ENCODE measurements at places on chromosomes 3 and 15.

DNA sequence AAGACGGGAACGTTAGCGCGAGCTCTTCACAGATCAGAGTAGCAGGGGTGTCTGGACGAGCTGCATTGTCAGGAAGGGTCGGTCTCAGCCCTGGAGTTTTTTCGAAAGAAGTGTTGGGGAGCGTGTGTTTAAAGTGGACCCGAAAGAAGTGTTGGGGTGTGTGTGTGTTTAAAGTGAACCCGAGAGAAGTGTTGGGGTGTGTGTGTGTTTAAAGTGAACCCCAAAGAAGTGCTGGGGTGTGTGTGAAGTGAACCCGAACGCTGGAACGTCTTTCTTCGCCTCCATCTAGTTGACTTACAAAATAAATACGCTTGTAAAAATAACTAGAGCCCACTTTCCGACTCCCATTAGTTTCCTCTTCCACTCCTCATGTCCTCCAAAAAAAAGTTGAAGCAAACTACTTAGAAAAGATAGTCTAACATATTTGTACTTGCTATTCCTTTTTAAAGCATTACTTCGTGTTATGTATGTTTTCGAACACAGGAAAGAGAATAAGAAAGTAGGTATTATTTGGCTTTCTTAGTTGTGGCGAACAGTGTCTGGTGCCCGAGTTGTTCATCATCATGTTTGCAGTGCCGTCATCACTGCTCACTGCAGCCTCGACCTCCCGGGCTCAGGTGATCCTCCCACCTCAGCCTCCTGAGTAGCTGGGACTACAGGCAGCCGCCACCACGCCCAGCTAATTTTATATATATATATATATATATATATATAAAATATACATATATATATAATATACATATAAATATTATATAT is 1.0 kb downstream of the LRCH3 start:
- H3K4me3 ChIP-seq = peak overlapping the region; percentile 84
- H3K36me3 ChIP-seq = no peaks in the 10 kb centered on the region
- H3K4me1 ChIP-seq = peaks cover 10% of the 10 kb centered on the region
- peak overlapping the region; percentile 95 for H3K27ac ChIP-seq
- no peaks in the 10 kb centered on the region for H3K27me3 ChIP-seq

- H3K27me3 ChIP-seq = peaks cover 8% of the 10 kb centered on the region
- H3K36me3 ChIP-seq = no peaks in the 10 kb centered on the region
- no peak for DNase-seq
- H3K4me1 ChIP-seq = no peaks in the 10 kb centered on the region
- no peak overlapping the region for H3K27ac ChIP-seq
- no peak overlapping the region for H3K4me3 ChIP-seq
These were observed 164.5 kb downstream of the THSD4 start for GRCh38 chr15:71279757-71280141.

DNA sequence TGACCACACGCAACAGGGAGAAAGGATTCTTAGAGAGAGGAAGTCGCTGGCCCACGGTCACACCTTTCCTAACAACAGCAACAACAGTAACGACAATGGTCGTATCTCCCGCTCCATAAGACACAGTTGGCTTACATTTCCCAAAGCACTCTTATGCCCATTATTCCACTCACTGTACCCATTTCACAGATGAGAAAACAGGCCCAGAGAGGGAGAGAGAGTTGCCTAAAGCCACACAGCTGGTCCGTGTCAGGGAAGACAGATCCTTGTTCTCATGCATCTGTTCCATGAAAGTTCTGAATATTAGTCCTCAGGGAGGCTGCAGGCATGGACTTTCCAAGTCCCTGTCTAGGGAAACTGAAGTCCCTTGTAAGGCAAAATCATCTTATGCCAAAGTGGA is 42.0 kb upstream of the ATP2B2 start:
- no peak overlapping the region for H3K4me3 ChIP-seq
- H3K27me3 ChIP-seq = peaks cover 5% of the 10 kb centered on the region
- H3K4me1 ChIP-seq = no peaks in the 10 kb centered on the region
- no peak for DNase-seq
- H3K36me3 ChIP-seq = no peaks in the 10 kb centered on the region

GRCh38 chr3:112308151-112308911 is 14.3 kb upstream of the SLC9C1 start:
- DNase-seq = no peak
- no peak overlapping the region for H3K4me3 ChIP-seq
- H3K27ac ChIP-seq = no peak overlapping the region
- H3K27me3 ChIP-seq = no peaks in the 10 kb centered on the region
- no peaks in the 10 kb centered on the region for H3K4me1 ChIP-seq
- H3K36me3 ChIP-seq = no peaks in the 10 kb centered on the region

DNA sequence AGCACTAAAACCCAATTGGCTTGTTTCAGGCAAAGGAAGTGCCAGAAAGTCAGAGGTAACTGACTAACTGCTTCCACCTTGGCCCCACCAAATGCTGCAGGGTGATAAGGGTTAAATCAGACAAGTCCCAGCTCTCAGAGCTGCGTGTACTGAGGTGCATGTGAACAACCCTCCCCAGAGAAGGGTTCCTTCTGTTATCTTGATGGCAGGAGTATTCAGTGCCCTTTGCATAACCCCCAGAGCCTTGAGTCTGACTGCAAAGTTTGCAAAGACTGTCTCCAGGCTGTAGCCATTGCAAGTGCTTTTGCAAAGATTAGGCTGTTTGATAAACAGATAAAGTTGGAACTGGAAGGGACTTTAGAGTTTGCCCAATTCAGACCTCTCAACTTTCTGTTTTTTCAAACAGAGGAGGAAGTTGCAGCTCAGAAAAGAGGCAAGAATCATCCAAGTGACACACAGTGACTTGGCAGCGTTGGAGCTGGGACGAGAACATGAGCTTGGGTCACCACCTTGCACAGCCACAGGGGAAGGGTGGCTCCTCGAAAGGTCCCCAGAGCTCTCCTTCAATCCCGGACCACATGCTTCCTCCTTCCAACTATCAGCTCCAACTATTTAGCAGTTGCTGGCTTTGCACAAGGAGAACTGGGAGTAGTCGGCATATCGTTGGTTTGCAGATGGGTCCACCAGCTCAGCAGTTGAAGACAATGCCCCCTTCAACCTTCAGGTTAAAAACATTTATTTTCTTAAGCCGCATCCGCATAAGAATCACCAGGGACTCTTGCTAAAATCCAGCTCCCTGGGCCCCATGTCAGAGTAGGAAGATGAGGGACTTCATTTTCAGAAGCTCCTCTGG is 224.8 kb upstream of the HES1 start:
- peak; percentile 50 for DNase-seq
- H3K27ac ChIP-seq = peak overlapping the region; percentile 92
- peaks cover 55% of the 10 kb centered on the region for H3K4me1 ChIP-seq
- peak overlapping the region; percentile 18 for H3K4me3 ChIP-seq

- no peak for DNase-seq
- no peaks in the 10 kb centered on the region for H3K36me3 ChIP-seq
- no peaks in the 10 kb centered on the region for H3K4me1 ChIP-seq
- H3K27me3 ChIP-seq = 0 out of 3 replicates have a peak, but pooled peaks cover 3% of the 10 kb centered on the region
These were observed 4.7 kb downstream of the ZIC1 start for GRCh38 chr3:147413686-147414389.

DNA sequence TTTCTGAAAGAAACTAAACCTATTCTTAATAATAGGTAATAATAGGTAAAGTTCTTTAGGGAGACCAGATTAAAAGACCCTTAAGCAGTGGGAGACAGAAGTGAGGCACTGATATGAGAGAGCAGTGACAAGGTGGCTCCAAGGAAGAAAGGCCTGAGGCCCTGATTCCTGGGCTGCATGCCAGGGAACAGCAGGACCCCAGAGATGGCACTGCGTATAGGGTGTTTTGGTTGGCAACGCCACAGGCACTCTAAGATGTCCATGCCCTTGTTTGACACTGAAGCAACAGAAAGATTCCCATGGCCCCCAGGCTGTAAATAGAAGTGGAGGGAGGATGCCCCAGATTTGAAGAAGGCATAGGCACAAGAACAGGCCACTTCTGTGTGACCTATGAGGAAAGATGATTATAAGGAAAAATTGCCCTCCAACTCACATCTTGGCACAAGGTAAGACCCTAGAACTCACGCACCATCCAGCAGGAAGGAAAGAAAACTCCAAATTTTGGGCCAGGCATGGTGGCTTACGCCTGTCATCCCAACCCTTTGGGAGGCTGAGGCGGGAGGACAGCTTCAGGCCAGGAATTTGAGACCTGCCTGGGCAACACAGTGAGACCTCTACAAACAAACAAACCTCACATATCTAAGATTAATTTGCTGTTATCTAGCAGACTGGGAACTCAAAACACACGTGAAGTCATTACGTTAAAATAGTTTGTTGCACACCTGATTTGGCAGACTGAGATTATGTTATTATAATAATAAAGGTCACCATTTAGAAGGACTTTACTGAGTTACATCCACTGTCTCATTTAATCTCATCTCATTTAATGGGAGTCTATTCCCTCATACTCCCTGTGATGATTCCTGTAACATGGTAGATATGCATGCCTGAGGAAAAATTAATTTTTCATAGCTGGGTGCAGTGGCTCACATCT is 10.5 kb upstream of the BLM start:
- no peak overlapping the region for H3K27ac ChIP-seq
- peaks cover 3% of the 10 kb centered on the region for H3K4me1 ChIP-seq
- H3K27me3 ChIP-seq = no peaks in the 10 kb centered on the region

GRCh38 chr3:175805825-175806224 is 946.7 kb downstream of the NAALADL2 start:
- no peaks in the 10 kb centered on the region for H3K4me1 ChIP-seq
- H3K4me3 ChIP-seq = no peak overlapping the region
- no peak overlapping the region for H3K27ac ChIP-seq
- H3K27me3 ChIP-seq = no peaks in the 10 kb centered on the region
- H3K36me3 ChIP-seq = no peaks in the 10 kb centered on the region

- no peaks in the 10 kb centered on the region for H3K27me3 ChIP-seq
- H3K27ac ChIP-seq = no peak overlapping the region
- H3K4me1 ChIP-seq = peaks cover 4% of the 10 kb centered on the region
- no peak for DNase-seq
- H3K36me3 ChIP-seq = peaks cover 91% of the 10 kb centered on the region
These were observed 49.5 kb downstream of the CCDC12 start for GRCh38 chr3:46926871-46927717.

DNA sequence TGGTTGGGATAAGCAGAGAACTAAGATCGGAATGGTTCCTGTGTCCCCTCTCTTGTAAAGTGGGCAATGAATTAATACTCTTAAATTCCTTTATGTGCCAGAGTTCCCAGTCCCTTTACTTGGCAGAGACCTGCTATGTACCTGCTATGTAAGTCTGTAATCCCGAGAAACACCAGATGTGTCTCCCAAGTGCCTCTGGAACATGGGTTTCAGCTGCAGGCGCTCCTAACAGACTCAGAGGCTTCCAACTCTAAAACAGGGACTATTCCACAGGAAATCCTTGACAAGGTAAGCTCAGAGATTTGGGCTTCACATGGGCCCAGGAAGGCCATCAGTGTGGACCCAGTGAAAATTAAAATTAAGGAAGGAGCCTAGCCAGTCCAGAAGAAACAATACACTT is 117.7 kb upstream of the PLCL2 start:
- no peaks in the 10 kb centered on the region for H3K27me3 ChIP-seq
- H3K4me3 ChIP-seq = no peak overlapping the region
- no peak for DNase-seq
- H3K36me3 ChIP-seq = no peaks in the 10 kb centered on the region
- no peaks in the 10 kb centered on the region for H3K4me1 ChIP-seq
- H3K27ac ChIP-seq = no peak overlapping the region

- no peak for DNase-seq
- H3K36me3 ChIP-seq = peaks cover 91% of the 10 kb centered on the region
- H3K27me3 ChIP-seq = no peaks in the 10 kb centered on the region
- H3K27ac ChIP-seq = peak overlapping the region; percentile 49
- no peak overlapping the region for H3K4me3 ChIP-seq
These were observed 33.0 kb downstream of the MBNL1 start for GRCh38 chr3:152301745-152302181.

- no peak overlapping the region for H3K27ac ChIP-seq
- H3K27me3 ChIP-seq = no peaks in the 10 kb centered on the region
- no peaks in the 10 kb centered on the region for H3K4me1 ChIP-seq
- DNase-seq = no peak
These were observed 14.9 kb upstream of the SELENOT start for GRCh38 chr3:150588027-150588830.

- no peak for DNase-seq
- H3K4me3 ChIP-seq = no peak overlapping the region
- H3K27ac ChIP-seq = no peak overlapping the region
- no peaks in the 10 kb centered on the region for H3K4me1 ChIP-seq
These were observed 47.7 kb upstream of the C2CD4B start for GRCh38 chr15:62212741-62213140.

DNA sequence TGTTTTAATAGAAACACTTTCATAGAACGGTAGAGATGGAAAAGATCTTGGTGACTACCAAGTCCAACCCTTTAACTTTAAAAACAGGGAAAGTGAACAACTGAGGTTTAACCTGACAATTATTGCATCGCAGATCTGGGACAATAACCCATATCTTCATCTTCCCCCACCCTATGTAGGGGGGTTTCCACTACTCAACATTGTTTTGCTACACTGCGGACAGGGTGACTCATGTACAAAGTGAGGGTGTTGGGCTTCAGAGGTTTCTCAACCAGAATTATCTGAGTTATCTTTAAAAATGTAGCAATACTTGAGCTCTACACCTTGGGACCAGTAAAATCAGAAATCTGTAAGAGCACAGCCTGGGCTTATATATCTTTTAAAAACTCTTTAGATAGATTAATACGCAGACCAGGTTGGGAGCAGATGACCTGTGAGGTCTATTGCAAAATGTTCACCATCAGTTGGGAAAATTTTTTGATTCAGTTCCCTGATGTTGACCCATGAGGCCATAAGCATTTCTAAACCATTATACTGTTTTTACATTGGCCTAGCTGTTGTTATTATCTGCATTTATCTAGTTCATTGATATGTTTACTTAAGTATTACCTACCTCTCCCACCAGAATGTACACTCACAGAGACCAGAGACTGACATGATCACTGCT is 103.6 kb upstream of the ICE2 start:
- H3K27ac ChIP-seq = no peak overlapping the region
- no peak for DNase-seq
- H3K4me1 ChIP-seq = no peaks in the 10 kb centered on the region
- no peak overlapping the region for H3K4me3 ChIP-seq
- H3K27me3 ChIP-seq = no peaks in the 10 kb centered on the region
- H3K36me3 ChIP-seq = no peaks in the 10 kb centered on the region

DNA sequence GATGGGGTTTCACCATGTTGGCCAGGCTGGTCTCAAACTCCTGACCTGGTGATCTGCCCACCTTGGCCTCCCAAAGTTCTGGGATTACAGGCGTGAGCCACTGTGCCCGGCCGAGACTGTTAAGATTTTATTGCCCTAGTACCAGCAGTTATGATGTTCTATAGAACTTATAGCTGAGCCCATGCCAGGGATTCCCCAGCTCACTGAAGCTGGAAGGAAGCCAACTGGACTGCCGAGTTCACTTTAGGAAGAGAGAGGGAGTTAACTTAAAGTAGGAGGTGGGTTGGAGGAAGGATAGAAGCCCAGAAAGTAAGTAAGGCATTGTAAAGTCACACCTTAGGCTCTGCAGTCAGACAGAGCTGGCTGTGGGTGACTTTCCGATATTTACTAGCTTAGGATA is 101.1 kb upstream of the BOC start:
- no peak for DNase-seq
- H3K27ac ChIP-seq = no peak overlapping the region
- H3K27me3 ChIP-seq = no peaks in the 10 kb centered on the region
- no peaks in the 10 kb centered on the region for H3K36me3 ChIP-seq
- H3K4me1 ChIP-seq = no peaks in the 10 kb centered on the region
- no peak overlapping the region for H3K4me3 ChIP-seq

Data from K562 (cell line).